CD4-positive, alpha-beta T cell treated with Interleukin-15 for 1 hour (primary cell): ENCODE measurements at places on chromosomes 13 and 19.
A peak's percentile ranks its signal among the peaks of the same experiment; 100 is the strongest.

- no peak for DNase-seq
Observed at GRCh38 chr13:69571606-69572323, 535.9 kb upstream of the ATXN8OS start.

DNA sequence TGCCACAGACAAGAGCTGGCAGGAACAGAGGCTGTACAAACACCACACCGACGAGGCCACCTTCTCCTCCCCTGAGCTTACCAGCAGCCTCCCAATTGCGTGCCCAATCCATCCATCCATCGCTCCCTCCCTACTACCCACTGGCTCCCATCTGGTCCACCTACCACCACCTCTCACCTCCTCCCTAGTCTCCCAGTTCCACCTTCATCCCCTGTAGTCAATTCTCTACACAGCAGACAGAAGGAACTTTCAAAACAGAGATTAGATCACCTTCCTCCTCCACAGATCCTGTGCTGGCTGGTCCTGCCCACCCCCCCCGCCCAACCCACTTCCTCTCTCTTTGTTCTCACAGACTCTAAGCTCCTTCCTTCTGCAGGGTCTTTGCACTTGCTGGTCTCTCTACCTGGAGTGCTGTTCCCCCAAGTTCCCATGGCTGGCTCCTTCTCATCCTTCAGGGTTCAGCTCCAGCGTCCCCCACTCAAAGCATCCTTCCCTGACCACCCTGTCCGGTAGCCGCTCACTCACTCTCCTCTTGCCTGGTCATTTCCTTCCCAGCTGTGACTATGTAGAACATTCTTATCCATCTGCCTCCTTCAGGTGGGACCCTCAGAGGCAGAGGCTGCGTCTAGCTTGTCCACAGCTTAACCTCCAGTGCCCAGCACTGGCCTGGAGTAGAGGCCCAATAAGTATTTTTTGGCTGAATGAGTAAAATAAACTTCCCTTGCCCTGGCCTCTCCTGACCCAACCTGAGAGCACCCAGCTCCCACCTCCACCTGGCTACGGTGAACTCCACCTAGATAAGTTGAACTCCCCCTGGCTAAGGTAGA lies 23.0 kb downstream of the PIN1 start:
- DNase-seq = no peak

DNA sequence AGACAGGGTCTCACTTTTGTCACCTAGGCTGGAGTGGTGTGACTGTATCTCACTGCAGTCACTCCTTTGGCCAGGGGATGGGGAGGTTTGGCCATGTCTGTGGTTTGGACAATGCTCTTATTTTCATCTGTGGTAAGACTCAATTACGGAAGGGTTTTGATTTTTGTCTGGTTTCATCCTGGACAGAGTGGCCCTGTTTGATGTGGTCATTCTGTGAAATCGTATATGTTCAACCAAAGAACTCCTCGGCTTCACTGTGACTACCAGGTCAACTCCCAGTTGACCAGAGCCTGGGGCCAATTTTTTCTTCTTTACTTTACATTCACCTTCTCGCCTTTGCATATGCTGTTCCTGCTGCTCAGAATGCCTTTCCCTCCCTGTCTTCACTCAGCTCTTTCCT lies 6.8 kb upstream of the CCDC124 start:
- no peak for DNase-seq

- DNase-seq = no peak
Observed at GRCh38 chr13:46492946-46493345, 60.0 kb upstream of the LRCH1 start.

- peak; percentile 72 for DNase-seq
Observed at GRCh38 chr19:38841787-38842438, 7.9 kb downstream of the HNRNPL start.

DNA sequence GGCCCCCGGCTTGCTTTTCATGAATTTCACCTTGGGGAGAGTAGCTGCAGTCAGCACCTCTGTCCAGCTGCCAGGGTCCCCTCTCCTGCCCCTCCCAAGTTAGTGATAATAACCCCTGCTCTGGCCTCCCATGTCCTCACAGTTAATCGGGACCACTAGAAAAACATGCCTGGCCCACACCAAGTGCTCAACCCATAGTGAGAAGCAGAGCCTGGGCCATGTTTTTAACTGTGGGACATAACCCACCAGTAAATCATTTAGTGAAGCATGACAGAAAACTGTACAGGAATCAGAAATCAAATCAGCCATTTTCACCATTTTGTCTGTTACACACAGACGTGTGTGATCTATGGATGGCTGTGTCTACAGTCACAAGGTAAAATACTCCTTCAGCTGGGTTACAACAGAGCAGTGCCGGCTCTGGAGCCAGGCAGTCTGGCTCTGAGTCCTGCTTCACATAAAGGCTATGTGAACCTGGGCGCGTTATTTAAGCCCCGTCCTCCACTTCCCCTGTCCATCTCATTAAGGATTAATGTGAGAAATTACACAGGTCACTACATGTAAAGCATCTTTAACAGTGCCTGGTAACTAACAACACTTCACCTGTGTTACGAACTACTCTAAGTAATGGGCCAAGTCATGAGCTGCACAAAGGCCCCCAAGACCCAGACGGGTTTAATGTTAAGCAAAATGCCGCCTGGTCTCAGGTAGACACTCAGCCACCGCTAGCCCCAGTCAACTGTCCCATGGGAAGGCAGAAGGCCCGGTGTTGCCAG lies 7.6 kb upstream of the ECH1 start:
- DNase-seq = no peak

DNA sequence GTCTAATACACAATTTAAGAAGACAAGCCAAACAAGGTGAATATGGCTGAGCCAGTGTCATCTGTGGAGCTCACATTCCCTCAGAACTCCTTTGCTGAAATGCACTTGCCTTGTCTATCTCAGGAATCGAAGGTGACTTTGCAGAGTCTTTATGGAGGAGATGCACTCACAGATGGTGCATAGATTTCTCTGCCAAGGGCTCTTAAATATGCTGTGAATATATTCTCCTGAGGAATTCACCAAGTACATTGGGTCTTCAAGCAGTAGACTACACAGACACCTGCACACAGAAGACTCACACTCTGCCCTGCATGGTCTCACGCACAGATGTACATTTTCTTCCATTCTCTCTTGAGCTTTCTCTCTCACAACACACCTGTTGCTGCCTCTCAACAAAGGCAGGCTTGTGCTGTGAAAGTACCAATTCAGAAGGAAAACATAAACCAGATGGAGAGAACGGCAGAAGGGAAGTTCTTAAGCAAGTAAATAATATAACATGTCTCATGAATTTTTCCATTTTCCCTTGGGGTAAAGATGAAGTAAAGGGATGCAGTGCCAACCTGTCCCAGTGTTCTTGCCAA lies 174.7 kb downstream of the DLEU7 start:
- DNase-seq = no peak

DNA sequence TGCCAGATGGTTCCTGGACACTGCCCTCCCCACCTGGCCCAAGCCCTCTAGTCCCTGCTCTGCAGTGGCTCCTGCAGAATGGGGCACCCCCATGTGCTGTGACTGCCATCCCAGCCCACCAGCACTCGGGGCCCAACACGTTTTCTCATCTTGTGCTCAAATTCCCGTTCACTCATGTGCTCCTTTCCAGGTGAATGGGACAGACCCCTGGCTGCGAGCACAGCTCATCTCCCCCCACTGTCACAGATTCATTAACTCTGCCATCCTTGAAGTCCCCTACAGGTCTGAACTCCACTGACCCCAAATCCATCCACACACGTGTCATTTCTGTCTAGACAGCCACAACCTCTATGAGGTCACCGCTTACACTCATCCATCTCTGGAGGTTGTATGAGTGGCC lies 23.6 kb downstream of the TUBA3C start:
- DNase-seq = no peak
